ENCODE measurements at places on chromosomes 3 and 15. TPM values are rescaled to one million over a fixed set of nuclear protein-coding genes. Genes with fewer than 3 reads are reported as not detected.

Gene SLC28A2
- not detected for total RNA-seq

DNA sequence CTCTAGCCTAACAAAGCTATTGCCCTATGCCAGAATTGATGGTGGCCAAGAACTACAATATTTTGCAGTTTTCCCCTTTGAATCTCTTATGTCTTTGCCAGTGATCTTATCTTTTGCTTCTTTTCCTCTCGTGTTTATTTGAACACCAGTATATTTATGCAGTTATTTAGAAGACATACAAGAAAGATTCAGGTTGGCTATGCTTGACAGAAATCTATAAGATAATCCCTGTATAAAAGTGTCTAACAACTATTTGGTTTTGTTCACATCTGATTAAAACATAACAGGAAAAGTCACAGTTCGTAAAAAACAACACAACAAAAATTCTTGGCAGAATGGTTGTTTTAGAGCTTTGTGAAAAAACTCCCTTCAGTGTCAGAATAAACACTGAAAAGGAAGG lies 63.7 kb downstream of the SEMA6D start:
- no peaks in the 10 kb centered on the region for H3K27me3 ChIP-seq
- no peaks in the 10 kb centered on the region for H3K4me1 ChIP-seq

DNA sequence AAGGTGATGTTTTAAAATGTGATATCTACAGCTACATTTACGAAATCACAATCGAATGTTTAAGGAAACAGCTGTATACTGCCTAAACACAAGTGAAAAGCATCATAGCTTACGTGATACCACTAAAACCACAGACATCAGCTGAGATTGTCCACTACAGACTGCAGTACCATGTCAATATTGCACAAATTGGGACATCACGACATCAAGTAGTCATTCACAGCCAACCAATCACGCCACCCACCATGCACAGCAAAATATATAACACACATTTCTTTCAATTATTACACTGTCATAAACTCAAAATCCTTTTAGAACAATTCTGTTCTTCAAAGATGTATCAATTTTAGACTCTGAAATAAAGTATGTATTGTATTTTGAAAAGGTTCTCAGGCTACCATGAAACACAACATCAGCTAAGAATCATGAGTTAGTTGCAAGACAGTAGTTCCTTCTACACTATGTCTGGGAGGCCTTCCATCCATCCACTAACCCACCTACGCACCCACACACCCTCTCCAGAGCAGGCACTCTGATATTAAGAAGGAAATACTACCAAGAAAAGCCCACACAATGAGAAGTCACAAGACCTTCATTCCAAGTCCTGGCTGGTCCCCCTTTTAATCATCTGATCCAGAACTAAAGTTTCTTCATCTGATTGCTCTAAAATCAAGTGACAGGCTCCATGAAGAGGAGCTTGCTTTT lies 3.1 kb downstream of the DMXL2 start:
- no peaks in the 10 kb centered on the region for H3K36me3 ChIP-seq
- DNase-seq: no peak
- H3K4me3 ChIP-seq: no peak overlapping the region
- no peaks in the 10 kb centered on the region for H3K27me3 ChIP-seq
- peaks cover 26% of the 10 kb centered on the region for H3K4me1 ChIP-seq
- H3K27ac ChIP-seq: no peak overlapping the region

DNA sequence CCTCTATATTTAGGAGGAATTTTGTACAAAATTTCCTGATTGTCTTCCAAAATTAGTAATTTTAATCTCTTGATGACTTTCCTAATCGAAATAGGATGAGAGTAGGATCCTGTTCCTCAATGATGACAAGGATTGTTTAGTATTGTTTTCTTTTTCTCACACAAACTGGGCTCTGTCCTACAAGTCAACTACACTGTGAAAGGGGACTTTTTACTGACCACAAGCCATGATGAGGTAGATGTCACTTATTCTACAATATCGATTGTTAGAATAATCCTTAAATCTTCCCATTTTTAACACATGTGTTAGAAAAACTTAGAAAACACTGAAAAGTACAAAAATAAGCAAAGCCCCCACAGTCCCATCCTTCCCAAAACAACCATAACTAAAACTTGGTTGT lies 35.8 kb upstream of the TSC22D2 start:
- H3K36me3 ChIP-seq: no peaks in the 10 kb centered on the region
- no peaks in the 10 kb centered on the region for H3K27me3 ChIP-seq
- H3K4me1 ChIP-seq: peaks cover 44% of the 10 kb centered on the region
- no peak for DNase-seq

Gene ALS2CL
- total RNA-seq: 33.7 TPM

GRCh38 chr3:99945328-99945995 lies 127.8 kb downstream of the CMSS1 start:
- H3K27ac ChIP-seq: peak overlapping the region; percentile 63
- peaks cover 55% of the 10 kb centered on the region for H3K4me1 ChIP-seq
- H3K36me3 ChIP-seq: no peaks in the 10 kb centered on the region
- no peaks in the 10 kb centered on the region for H3K27me3 ChIP-seq
- peak overlapping the region; percentile 32 for H3K4me3 ChIP-seq
- no peak for DNase-seq

DNA sequence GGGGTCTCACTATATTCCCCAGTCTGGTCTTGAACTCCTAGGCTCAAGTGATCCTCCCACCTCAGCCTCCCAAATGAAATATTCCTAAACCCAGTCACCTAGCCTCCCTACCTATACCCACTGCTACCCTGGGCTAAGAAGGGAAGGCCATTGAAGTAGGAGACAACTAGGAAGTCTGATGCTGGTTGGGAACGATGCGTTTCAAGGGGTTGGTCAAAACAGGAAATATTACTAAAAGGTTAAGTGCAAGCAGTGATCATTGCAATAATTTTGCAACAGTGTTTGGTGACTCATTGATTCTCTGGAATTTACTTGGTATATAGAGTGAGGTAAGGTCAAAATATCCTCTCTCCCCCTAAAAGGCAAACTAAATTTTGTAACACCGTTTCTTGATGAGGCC lies 4.6 kb upstream of the UQCRC1 start:
- no peak overlapping the region for H3K27ac ChIP-seq
- H3K4me1 ChIP-seq: peaks cover 10% of the 10 kb centered on the region
- no peaks in the 10 kb centered on the region for H3K36me3 ChIP-seq

Gene WWTR1
- 39.1 TPM for total RNA-seq

- H3K27ac ChIP-seq: no peak overlapping the region
- DNase-seq: no peak
Observed at GRCh38 chr3:24119321-24119751, 174.2 kb downstream of the NR1D2 start.

GRCh38 chr15:67815036-67815592 lies 10.2 kb upstream of the SKOR1 start:
- no peak overlapping the region for H3K4me3 ChIP-seq
- no peak for DNase-seq
- H3K36me3 ChIP-seq: peaks cover 13% of the 10 kb centered on the region
- no peak overlapping the region for H3K27ac ChIP-seq
- peaks cover 60% of the 10 kb centered on the region for H3K27me3 ChIP-seq

GRCh38 chr3:11480663-11481298 lies 162.9 kb downstream of the VGLL4 start:
- peaks cover 48% of the 10 kb centered on the region for H3K4me1 ChIP-seq
- no peak overlapping the region for H3K4me3 ChIP-seq
- no peaks in the 10 kb centered on the region for H3K27me3 ChIP-seq
- no peaks in the 10 kb centered on the region for H3K36me3 ChIP-seq
- no peak for DNase-seq

- H3K27me3 ChIP-seq: peaks cover 5% of the 10 kb centered on the region
- DNase-seq: no peak
- H3K27ac ChIP-seq: no peak overlapping the region
- H3K36me3 ChIP-seq: no peaks in the 10 kb centered on the region
Observed at GRCh38 chr3:39202094-39202493, 9.7 kb upstream of the XIRP1 start.

DNA sequence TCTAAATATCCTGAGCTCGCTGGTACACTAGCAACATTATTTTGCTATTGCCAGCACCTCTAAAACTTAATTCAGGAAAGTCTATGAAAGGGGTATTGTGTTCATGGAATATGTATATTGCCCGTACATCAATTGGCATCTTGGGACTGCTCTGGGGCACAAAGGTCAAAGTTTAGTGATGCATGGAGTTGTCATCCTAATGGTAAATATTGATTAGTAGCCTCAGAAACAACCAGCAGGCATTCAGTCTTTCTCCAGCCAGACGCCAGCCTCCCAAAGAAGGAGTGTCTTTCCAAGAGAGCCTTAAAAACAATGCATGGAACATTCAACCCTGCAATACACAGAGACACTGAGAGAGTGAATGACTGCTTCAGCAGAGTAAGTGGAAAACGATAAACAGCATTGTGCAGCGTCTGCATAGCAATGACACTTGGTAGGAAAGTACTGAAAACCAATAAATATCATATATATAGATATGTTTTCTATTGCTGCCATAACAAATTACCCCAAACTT lies 377.3 kb downstream of the SHQ1 start:
- H3K27ac ChIP-seq: no peak overlapping the region
- DNase-seq: no peak
- no peak overlapping the region for H3K4me3 ChIP-seq
- H3K4me1 ChIP-seq: peaks cover 3% of the 10 kb centered on the region
- no peaks in the 10 kb centered on the region for H3K36me3 ChIP-seq
- H3K27me3 ChIP-seq: no peaks in the 10 kb centered on the region

DNA sequence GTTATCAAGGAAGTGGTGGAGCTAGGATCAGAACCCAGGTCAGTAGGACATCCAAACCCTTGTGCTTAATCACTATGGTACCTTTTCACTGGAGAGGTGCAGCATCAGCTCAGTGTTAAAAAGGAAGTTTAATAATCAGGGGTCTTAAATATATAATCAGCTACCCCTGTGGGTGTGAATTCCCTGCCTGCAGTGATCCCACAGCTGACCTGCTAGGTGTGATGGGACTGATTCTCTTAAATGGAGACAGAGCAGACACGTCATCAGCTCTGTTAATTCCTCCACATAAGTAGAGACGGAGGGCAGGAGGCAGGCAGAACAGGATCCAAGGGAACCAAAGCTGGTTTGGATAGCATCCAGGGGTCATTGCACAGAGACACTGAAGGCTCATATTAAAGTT lies 154.1 kb upstream of the CRBN start:
- no peaks in the 10 kb centered on the region for H3K4me1 ChIP-seq
- H3K4me3 ChIP-seq: no peak overlapping the region
- no peak for DNase-seq
- no peaks in the 10 kb centered on the region for H3K27me3 ChIP-seq
- no peak overlapping the region for H3K27ac ChIP-seq

Data from left ventricle myocardium inferior (tissue), 1 donor.